ENCODE measurements at places on chromosomes 2 and 18.

GRCh38 chr18:63298400-63299365, 20.9 kb downstream of the BCL2 start:
- no peak for DNase-seq

- DNase-seq, result no peak
Measured at GRCh38 chr2:240581811-240582210, 4.7 kb upstream of the CAPN10 start.

GRCh38 chr2:179691235-179691634, 170.2 kb downstream of the ZNF385B start:
- DNase-seq, result no peak

GRCh38 chr2:145739681-145740080, 1219.8 kb upstream of the ZEB2 start:
- no peak for DNase-seq

GRCh38 chr18:3444954-3445353, 5.0 kb upstream of the TGIF1 start:
- DNase-seq, result no peak

DNA sequence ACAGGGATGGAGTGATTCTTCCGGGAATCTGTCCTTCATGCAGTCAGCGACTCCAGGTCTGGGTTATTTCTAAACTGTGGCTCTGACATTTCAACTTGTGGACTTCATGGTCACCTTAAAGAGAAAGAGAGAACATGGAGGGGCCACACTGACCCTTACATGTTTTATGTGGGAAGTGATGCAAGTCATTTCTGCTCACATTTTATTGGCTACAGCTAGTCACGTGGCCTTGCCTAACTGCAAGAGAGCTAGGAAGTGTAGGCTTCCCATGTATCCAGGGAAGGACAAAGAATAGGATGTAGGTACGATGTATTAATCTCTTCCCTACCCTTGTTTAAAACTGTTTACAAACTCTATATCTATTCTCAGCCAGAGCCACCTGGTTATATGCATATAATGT, 30.3 kb upstream of the AFTPH start:
- DNase-seq, result no peak

DNA sequence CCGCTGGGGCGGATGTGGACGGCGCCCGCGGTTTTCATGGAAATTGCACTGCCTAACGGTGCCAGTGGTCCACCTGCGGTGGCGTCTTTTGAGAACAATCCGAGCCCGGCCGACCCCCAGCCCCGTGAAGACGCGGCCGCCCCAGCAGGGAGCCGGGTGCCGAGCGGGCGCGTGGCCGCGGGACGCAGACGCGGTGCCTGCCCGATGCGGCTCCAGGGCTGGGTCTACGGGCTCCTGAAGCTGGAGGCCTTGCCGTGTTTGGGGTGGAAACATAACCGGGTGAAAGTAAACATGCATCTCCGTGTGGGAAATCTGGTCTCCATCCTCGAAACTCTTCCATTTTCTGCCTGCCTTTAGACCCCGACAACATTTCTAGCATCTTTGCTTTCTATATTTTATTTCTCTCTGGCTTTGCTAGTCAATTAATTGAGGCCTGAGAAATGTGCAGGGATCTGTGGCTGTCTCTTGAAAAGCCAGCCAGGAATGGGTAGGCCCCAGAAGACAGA, 572 bp downstream of the INPP4A start:
- DNase-seq, result no peak

- no peak for DNase-seq
Measured at GRCh38 chr2:54855434-54855833, 132.0 kb downstream of the EML6 start.

DNA sequence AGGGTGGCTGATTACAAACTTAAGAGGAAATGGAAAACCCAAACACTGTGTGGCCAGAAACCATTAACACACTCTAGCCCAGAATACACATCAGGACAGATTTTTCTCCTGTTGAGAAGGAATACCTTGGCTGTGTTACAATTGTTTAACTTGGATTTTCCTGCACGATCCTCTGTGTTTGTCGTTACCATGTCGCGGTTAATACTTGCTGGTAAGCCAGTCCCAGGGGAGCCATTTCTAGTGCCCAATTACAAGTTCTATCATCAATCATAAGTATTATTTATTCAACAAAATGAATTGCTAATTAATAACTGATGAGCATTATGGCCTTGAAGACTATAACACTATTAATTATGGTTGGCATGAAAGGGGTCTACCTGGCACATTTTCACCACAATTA, 146.8 kb downstream of the LNPK start:
- no peak for DNase-seq

- no peak for DNase-seq
Measured at GRCh38 chr2:79065201-79065600, 22.6 kb downstream of the REG1B start.

DNA sequence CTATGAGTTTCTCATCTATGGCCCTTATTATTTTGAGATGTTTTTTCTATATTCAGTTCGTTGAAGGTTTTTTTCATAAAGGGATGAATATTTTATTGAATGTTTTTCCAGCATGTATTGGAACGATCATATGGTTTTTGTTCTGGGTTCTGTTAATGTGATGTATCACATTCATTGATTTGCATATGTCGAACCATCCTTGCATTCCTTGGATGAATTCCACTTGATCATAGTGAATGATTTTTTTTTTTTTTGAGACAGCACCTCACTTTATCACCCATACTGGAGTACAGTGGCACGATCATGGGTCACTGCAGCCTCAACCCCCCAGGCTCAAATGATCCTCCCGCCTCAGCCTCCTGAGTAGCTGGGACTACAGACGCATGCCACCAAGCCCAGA, 5.5 kb upstream of the NEMP2 start:
- DNase-seq, result no peak

GRCh38 chr18:62875323-62875722, 160.0 kb downstream of the PHLPP1 start:
- DNase-seq, result no peak

- no peak for DNase-seq
Measured at GRCh38 chr2:169897834-169898233, 70.6 kb downstream of the UBR3 start.

DNA sequence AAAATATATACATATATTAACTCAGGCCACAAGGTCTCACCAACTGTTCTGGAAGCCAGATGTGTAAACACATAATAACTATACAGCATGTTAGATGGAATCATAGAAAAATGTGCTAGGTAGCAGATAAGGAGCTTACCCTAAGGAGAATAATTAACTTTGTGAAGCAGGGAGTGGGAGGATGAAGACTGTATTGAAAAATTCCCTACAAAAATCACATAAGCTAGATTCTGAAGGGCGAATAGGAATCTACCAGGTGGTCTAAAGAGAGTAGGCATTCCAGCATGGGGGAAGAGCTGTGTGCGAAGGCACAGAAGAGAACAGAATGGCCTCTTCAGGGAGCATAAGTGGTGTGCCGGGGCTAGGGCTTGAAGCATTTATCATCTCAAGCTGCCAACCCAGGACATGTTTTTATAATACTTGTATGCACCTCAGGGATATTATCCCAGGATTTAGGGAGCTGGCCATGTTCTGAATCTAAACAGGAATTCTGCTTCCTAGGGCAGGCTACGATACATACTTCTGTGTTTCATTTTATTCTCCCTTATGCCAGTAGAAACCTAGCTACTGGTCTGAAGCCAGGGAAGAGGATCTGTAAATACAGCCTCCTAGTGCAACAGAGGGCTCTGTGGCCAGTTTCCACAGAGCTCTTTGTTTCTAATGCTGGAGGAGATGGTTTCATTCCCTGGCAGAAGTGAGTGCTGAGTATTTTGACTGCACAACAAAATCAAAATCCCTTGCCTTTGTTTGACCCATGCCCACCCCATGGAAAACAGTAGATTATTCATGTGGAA, 56.7 kb downstream of the NEMP2 start:
- DNase-seq, result no peak

GRCh38 chr2:110678457-110679336, 834 bp upstream of the BUB1 start:
- no peak for DNase-seq

DNA sequence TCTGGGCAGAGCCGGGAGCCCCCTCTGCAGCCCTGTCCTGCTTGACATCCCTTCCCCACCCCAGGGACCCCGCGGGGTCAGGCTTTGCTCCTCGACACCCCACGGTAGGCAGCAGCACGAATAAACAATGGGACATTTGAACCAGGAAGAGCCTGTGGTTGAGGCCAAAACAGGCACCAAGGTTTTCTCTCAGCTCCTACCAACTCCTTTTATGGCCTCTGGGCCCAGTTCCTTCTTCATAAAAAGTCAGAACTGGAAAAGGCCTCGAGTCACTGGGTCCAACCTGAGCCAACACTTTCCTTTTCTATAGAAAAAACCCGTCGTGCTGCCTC, 20.6 kb downstream of the TEX44 start:
- DNase-seq, result no peak

GRCh38 chr2:166042768-166043390, 84.9 kb downstream of the SCN1A start:
- no peak for DNase-seq

- no peak for DNase-seq
Measured at GRCh38 chr2:159427048-159427447, 140.5 kb upstream of the WDSUB1 start.

Measured in stimulated activated CD8-positive, alpha-beta memory T cell treated with anti-CD3 and anti-CD28 coated beads, Interleukin-2, amount 100 ng/mL, for 1 hour (primary cell).